H4 (cell line): ENCODE measurements at places on chromosomes 1 and 21. TPM values are rescaled to one million over a fixed set of nuclear protein-coding genes. Genes with fewer than 3 reads are reported as not detected.

The SPRR2G gene
- not detected in 2 replicates for total RNA-seq

The RGS8 gene
- total RNA-seq: not detected in 2 replicates

The SFT2D2 gene
- 20.5 and 30.1 TPM in 2 replicates for total RNA-seq

The ATG4C gene
- total RNA-seq: 14.1 and 19.3 TPM in 2 replicates

The CTH gene
- total RNA-seq: 21.9 and 26.3 TPM in 2 replicates

The DHRS3 gene
- total RNA-seq: 38.1 and 43.1 TPM in 2 replicates

The GPR3 gene
- total RNA-seq: 0.23 and 1.1 TPM in 2 replicates

The SPRR1B gene
- not detected in 2 replicates for total RNA-seq

The SV2A gene
- total RNA-seq: 16.4 and 18.1 TPM in 2 replicates

DNA sequence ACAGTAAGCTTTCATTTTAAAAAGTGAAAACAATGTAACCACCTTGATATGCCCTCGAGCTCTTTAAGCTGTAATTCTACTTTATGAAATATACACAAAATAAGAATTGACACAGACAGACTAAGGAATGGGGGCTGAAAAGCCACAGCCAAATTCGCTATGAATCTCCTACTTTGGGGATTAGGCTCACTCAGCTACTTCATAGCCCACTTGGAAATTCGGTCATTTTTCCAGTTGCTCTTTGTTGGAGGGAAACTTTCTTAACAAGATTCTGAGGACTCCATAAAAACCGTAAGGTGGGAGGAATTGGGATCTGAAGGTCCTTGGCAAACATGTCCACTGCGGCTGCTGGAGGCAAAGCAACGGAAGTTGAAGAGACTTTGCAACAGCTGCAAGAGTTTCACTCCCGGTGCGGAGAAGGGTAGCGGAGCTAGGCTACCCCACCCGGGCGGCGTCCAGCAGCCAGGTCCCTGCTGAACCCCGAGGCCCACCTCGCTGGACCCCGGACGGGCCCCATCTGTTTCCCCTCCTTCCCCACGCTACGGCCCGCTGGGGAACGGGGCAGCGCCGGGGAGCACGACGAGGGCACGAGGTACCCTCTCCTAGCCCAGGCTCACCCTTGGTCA lies 634 bp downstream of the MYCBP start:
- DNase-seq: no peak

DNA sequence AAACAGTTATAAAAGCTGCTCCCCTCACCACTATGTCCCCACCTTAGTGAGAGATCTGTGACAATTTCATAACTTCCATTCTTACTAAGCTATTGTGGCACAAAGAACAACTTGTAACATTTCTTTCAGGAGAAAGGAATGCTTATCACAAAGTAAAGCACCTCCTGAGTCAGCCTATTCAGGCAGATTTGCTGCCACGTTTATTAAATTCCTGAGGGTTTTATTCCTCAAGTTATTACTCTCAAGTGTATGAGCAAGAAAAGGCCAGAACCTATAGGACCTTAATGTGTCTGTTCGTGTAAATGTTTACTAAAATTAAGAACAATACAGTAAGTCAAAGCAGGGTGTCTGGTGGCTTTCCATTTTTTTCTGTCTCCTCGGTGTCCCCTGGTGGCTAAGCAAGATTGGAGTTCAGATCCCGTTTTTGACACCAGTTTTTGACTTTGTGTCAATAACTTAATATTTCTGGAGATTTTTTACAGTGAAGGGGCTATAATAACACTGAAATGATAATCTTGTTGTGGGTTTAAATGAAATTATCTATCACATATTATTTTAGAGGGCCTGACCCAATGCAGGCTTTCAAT lies 1539.6 kb downstream of the BRINP3 start:
- no peak for DNase-seq

DNA sequence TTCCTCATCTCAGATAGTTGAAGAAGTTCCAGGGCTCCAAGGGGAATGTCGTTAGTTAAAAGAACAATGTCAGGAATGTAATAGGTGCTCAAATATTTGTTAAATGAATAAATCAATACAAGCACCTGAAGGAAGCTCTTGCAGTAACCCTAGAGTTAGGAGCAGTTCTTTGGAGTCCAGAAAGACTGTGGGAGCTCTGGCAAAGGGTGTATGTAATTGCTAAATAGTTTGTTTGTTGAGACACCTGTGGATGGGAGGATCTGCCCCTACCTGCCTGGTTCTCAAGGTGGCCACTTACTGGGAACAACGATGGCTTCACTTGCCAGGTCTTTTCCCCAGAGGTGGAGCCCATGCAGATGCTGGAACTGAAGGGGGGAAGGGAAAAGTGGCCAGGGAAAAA lies 27.5 kb upstream of the JUN start:
- DNase-seq: no peak

GRCh38 chr1:87760155-87760554 lies 431.5 kb downstream of the LMO4 start:
- no peak for DNase-seq

DNA sequence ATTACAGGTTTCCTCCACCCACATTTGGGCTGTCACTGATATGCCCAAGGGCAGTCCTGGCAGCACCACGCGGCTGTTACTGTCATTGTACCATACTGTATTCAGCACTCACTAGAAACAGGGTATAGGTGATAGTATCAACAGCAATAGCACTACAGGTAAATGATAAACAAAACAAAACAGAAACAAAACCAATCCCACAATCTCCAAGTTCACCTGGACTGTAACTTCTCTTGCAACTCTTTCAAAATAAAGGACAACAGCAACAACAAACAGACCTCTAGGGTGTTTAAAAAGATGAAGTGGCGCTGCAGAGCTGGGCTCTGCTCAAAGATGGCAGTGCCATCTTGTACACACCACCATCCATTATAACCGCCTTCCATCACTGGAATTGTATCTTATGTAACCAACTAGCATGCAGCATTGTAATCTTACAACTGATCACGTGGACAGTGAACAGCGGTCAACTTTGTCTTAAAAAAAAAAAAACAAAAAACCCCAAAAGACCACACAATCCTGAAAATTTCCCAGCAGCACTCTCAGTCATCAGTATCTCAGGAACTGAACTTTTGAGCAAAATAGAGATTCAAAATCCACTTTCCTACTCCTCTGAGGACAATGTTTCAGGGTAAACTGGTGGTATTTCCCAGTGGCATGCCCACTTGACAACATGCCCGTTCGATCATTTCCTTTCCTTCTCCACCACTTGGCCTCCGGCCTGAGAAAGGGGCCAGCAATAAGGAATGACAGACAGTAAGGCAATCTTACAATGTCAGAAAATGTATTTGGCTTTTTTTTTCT lies 3.8 kb downstream of the IRF2BP2 start:
- peak; percentile 64 for DNase-seq

DNA sequence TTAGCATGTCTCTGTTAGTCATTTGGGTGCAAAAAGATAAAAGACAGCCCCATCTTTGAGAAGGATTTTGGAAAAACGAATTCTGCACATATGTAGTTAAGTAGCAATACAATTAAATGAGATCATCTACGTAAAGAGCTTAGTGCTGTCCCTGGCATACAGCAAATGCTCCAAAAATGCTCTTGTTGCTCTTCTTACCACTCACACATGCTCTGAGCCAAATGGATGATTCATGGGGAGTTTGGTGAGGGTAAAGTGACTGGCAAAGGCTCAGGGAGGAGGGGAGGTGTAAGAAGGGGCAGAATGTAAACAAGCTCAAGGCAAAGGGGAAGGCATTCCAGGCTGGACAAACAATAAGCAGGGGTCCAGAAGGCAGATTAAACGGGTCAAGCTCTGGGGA lies 191.9 kb downstream of the AK5 start:
- DNase-seq: peak; percentile 67

DNA sequence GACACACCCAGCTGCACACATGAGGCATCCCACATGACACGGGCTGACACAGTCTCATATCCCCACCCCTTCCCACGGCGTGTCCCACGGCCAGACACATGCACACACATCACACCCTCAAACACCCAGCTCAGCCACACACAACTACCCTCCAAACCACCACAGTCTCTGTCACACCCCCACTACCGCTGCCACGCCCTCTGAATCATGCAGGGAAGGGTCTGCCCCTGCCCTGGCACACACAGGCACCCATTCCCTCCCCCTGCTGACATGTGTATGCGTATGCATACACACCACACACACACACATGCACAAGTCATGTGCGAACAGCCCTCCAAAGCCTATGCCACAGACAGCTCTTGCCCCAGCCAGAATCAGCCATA lies 22.6 kb downstream of the PODN start:
- DNase-seq: no peak

GRCh38 chr1:45470306-45470798 lies 20.6 kb downstream of the TESK2 start:
- no peak for DNase-seq

GRCh38 chr1:1027791-1028190 lies 7.9 kb downstream of the AGRN start:
- DNase-seq: no peak

GRCh38 chr1:41572224-41572623 lies 87.7 kb upstream of the EDN2 start:
- no peak for DNase-seq

- DNase-seq: no peak
Measured at GRCh38 chr1:110150330-110151174, at the start of gene SLC6A17. Gene SLC6A17 (plus strand): TSS chr1:110150494. CDS start chr1:110166930, 16,436 bp downstream.

DNA sequence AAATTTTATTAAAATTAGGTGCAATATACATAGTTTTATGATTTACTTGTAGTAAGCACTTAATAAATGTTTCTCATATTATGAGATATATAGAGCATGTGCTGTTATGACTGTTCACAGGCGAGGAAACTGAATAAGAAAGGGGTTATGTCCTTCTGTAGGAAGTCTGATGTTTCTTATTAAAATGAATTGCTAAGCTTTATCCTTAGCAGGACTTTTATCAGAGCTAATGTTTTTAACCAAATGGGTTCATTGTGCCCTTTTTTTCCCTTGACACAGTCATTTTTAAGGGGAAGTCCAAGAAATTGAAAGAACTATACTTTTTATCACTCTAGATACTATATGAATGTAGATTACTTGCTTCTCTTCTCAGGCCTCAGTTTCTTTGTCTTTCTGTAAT lies 285.2 kb downstream of the PTPRC start:
- no peak for DNase-seq

DNA sequence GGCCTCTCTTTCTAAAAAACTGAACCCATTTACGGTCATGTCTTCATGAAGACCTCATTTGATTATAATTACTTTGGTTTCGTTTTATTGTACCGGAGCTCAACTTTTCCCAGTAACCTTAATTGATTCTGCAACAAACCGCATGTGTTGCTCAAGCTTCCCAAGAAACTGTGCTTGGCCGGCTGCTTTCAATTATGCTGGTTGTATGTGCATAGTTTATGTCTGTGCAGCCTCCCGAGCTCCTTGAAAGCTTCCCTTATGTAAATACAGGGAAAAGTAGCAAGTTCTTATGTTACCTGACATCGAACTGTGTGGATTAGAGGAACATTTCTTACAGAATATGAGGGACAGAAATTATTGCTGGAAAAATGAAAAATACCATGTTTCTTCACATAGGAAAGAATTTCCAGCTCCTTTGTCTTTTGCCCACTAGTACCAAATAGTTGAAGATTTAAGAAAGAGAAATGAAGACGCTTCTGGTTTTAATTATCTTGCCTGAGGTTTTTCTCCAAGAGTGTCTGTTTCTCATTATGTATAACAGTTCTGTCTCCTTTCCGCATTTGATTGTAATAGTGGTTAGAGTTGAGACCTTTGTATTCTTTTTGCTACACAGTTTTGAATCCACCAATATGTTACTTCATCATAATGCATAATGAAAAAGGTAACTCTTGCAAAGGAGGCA lies 2.1 kb downstream of the VCAM1 start:
- peak; percentile 97 for DNase-seq

GRCh38 chr1:75083848-75084514 lies 50.2 kb upstream of the LHX8 start:
- peak; percentile 59 for DNase-seq

- no peak for DNase-seq
Measured at GRCh38 chr21:33831962-33832659, 83.5 kb downstream of the ATP5PO start.

- no peak for DNase-seq
Measured at GRCh38 chr1:79043506-79043905, 37.0 kb upstream of the ADGRL4 start.

- no peak for DNase-seq
Measured at GRCh38 chr1:55689800-55690199, 474.6 kb upstream of the USP24 start.

DNA sequence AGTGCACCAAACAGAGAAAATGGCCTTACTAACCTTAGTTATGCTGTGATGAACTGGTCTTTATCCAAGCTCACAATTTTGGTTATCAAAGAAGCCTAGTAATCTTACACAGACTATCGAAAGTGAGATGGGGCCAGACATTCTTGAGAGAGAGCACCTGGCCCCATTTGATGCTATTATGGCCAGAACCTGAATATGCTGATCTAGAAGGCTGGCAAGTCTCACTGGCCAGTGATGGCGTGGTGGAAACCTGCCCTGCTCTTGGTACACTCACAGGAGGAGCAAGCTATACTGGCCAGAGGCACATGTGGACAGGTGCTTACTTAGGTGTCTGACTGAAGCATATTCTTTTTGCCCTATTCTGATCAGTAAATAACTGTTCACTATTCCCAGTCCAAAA lies 357.8 kb upstream of the ZRANB2 start:
- no peak for DNase-seq

DNA sequence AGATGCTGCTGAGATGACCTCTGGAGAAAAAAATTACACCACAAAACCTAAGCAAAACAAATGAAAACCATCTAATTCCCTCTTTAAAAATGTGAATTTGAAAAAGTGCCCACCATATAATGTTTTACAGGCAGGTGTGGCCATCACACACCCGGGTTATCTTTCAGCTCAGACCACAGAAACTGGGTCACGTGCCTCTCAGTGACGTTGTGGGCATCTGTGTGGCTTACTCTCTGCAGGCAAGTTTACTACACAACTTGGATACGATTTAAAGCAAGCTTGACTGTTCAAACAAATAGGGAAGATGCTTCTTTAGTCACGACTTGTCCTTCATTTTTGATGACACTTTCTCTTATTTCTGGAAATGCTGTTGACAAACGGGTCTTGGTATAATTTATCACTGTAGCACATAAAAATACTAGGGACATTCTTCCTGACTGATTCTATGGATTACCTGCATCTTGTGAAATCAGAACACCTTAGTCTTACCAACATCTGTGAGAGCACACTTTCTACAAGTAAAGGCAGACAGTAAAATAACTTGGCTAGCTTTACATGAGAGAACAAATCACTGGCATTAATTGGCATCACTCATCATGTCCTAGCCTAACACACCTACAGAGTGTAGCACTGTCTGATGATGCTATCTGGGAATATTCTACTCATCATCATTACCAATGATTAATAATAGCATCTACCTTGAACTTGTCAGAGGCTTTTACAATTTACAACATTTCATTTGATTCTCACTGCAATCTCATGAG lies 89.3 kb upstream of the EDEM3 start:
- DNase-seq: peak; percentile 39
